Tibial nerve (tissue), 4 donors: ENCODE measurements at places on chromosomes 11 and 22. TPM values are rescaled to one million over a fixed set of nuclear protein-coding genes. Genes with fewer than 3 reads are reported as not detected.

DNA sequence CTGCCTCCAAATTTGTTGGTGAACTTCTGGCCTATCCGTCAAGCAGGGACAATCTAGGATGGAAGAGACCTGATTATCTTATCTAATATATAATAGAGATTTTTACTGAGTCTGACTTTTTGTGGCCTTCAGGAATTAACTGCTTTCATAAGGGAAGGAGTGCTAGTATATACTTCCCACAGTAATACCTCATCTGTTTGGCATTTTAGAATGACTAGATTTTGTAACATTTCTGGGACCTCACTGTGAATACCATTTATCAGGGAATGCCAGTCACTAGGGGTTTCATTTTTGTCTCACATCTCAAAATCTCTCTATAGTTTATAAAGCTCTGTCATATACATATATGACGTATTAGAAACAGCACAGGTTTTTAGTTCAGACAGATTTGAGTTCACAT, 114.3 kb downstream of the INSC start:
- no peaks in the 10 kb centered on the region for H3K4me1 ChIP-seq
- no peak for DNase-seq
- no peak overlapping the region for H3K4me3 ChIP-seq
- H3K27me3 ChIP-seq = no peaks in the 10 kb centered on the region
- H3K36me3 ChIP-seq = no peaks in the 10 kb centered on the region
- no peak overlapping the region for H3K27ac ChIP-seq

- no peaks in the 10 kb centered on the region for H3K36me3 ChIP-seq
- H3K27me3 ChIP-seq = no peaks in the 10 kb centered on the region
- no peak overlapping the region for H3K4me3 ChIP-seq
- DNase-seq = no peak
- no peaks in the 10 kb centered on the region for H3K4me1 ChIP-seq
These were observed 13.4 kb downstream of the CCDC134 start for GRCh38 chr22:41813726-41814410.

- DNase-seq = no peak
- H3K27me3 ChIP-seq = no peaks in the 10 kb centered on the region
- H3K27ac ChIP-seq = no peak overlapping the region
- no peaks in the 10 kb centered on the region for H3K36me3 ChIP-seq
These were observed 507.0 kb downstream of the NTM start for GRCh38 chr11:131877246-131877942.

DNA sequence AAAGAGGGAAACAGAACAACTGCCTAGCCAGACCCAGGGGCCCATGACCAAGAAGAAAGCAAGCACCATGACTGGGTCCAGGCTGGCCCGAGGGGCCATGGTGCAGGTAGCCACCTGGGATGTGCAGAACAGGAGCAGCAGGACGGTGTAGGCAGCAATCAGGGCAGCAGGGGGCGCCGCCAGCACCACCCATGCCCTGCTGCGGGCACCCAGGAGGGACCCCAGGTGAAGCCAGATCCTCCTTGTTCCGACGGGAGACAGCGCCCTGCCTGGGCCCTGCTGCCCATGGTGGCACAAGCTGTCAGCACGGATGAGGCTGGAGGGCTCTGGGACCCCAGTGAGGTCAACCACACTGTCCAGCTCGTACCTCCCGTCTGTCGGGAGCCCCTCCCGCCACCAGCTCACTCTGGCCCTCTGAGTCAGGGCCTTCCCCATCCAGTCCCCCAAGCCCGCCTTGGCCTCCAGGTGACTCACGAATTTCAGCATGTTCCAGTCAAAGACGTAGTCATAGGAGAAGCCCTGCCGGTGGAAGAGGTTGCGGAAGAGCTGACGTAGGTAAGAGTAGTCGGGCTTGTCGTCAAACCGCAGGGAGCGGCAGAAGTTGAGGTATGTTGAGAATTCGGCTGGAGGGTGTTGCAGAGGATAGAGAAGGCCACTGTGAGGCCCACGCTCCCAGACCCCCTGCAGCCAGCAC, 18.8 kb downstream of the CSNK1E start:
- no peaks in the 10 kb centered on the region for H3K4me1 ChIP-seq
- H3K27ac ChIP-seq = no peak overlapping the region
- DNase-seq = no peak

DNA sequence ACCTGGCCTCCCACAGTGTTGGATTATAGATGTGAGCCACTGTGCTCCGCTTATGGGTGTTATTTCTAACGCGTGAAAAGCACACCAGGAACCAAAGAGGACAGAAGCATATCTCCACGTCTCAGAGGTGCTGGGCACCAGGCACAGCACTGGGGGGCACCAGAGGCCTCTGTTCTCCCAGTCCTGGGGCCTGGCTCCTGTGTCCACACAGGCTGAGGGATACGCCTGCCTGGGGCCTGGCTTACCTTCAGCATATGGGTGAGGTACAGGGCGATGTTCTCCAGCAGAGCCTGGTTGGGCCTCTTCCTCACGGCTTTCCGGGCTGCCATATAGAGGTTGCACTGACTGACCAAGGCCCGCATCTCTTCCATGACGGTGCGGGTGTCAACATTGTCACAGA, 24.7 kb upstream of the NAP1L4 start:
- H3K27ac ChIP-seq = no peak overlapping the region
- H3K4me3 ChIP-seq = no peak overlapping the region

- no peak for DNase-seq
- no peak overlapping the region for H3K27ac ChIP-seq
- H3K4me3 ChIP-seq = no peak overlapping the region
- H3K4me1 ChIP-seq = no peaks in the 10 kb centered on the region
These were observed 20.5 kb downstream of the TRMU start for GRCh38 chr22:46355996-46356471.

- H3K4me1 ChIP-seq = no peaks in the 10 kb centered on the region
- no peaks in the 10 kb centered on the region for H3K36me3 ChIP-seq
- no peaks in the 10 kb centered on the region for H3K27me3 ChIP-seq
- H3K27ac ChIP-seq = no peak overlapping the region
- no peak for DNase-seq
These were observed 19.9 kb downstream of the ASCL2 start for GRCh38 chr11:2250485-2250884.

DNA sequence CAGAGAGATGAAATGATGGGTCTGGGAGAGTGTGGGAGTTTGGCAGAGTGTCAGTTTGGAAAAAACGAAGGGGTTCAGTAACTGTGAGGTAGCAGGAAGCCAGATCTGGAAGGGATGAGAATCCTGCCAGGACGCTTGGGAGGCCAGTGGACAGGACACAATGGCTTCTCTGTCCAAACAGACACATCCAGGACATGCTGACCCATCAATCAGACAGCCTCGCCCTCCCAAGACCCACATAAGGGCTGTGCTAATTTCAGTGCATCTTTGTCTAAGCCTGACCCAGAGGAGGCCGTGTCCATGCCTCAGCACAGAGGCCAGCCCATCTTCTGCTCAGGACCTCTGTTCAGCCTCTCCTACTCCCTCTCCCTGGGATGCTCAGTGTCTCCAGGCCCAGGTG, 576.5 kb upstream of the B3GAT1 start:
- no peaks in the 10 kb centered on the region for H3K4me1 ChIP-seq
- no peak for DNase-seq
- H3K27ac ChIP-seq = no peak overlapping the region
- no peak overlapping the region for H3K4me3 ChIP-seq
- H3K36me3 ChIP-seq = no peaks in the 10 kb centered on the region
- H3K27me3 ChIP-seq = no peaks in the 10 kb centered on the region

- no peak overlapping the region for H3K27ac ChIP-seq
- H3K36me3 ChIP-seq = no peaks in the 10 kb centered on the region
- no peaks in the 10 kb centered on the region for H3K27me3 ChIP-seq
- no peak overlapping the region for H3K4me3 ChIP-seq
These were observed 109.1 kb upstream of the LMO1 start for GRCh38 chr11:8372641-8373381.

- H3K36me3 ChIP-seq = no peaks in the 10 kb centered on the region
- H3K27me3 ChIP-seq = no peaks in the 10 kb centered on the region
- DNase-seq = no peak
- no peaks in the 10 kb centered on the region for H3K4me1 ChIP-seq
These were observed 121.9 kb upstream of the OR9Q1 start for GRCh38 chr11:57901756-57902155.

Gene BEST1
- 38.8 TPM for total RNA-seq

- peaks cover 14% of the 10 kb centered on the region for H3K36me3 ChIP-seq
- peaks cover 6% of the 10 kb centered on the region for H3K4me1 ChIP-seq
- no peak overlapping the region for H3K27ac ChIP-seq
- no peaks in the 10 kb centered on the region for H3K27me3 ChIP-seq
These were observed 38.3 kb downstream of the AMOTL1 start for GRCh38 chr11:94806419-94806818.

Gene CASP5
- 0.30 TPM for total RNA-seq

Gene FXYD6
- total RNA-seq = 29.4 TPM

GRCh38 chr11:47136327-47136726, 40.4 kb downstream of the ARFGAP2 start:
- H3K27ac ChIP-seq = no peak overlapping the region
- H3K36me3 ChIP-seq = peaks cover 23% of the 10 kb centered on the region
- H3K27me3 ChIP-seq = no peaks in the 10 kb centered on the region
- DNase-seq = no peak
